Activated naive CD4-positive, alpha-beta T cell treated with anti-CD3 and anti-CD28 coated beads for 36 hours (primary cell): ENCODE measurements at places on chromosomes 1 and 21. TPM values are rescaled to one million over a fixed set of nuclear protein-coding genes. Genes with fewer than 3 reads are reported as not detected.

GRCh38 chr1:156684227-156684782 lies 7.1 kb upstream of the NES start:
- no peaks in the 10 kb centered on the region for H3K36me3 ChIP-seq
- DNase-seq = peak; percentile 64

SLC25A34 gene
- total RNA-seq = 0.74 TPM

DNA sequence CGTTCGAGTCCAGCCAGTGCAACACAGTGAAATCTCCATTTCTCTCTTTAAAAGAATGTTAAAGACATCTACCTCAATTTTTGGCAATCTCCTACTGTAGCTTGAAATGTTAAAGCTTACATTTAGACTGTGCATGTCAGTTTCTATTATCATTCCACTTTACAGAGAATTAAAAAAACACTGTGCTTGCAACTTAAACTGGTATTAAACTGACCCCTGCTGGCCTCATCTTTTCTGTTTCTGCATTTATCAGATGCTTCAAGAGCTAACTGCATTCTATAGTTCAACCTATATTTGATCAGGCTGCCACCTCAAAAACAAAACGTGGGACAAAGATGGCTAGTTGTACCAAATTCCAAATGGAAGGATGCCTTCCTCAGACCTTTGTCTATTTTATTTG lies 226.5 kb downstream of the SMYD3 start:
- H3K27ac ChIP-seq = no peak overlapping the region
- no peak overlapping the region for H3K4me3 ChIP-seq
- H3K36me3 ChIP-seq = peaks cover 7% of the 10 kb centered on the region
- peaks cover 3% of the 10 kb centered on the region for H3K4me1 ChIP-seq

DNA sequence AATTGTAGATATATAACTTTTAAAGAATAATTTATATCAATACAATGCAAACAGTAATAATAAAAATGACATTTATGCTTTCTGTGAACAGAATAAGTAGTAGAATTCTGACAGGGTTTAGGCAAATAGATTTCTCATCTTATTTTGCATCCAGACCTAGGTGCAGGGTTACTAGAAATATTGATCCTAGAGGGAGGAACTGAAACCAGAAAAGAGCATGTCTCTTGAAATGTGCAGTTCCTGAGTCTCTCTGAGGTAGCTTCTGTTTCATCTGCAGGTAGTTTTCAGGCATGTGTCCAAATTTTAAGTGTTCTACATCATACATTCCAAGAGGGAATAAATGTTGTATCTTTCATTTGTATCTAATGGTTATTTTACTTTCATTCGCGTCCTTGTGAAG lies 631.9 kb upstream of the ADGRL4 start:
- no peaks in the 10 kb centered on the region for H3K36me3 ChIP-seq
- no peaks in the 10 kb centered on the region for H3K4me1 ChIP-seq
- H3K27me3 ChIP-seq = no peaks in the 10 kb centered on the region

KRTAP19-2 gene
- not detected for total RNA-seq

FCRL2 gene
- not detected for total RNA-seq

RAD54L gene
- total RNA-seq = 88.0 TPM

GRCh38 chr1:5988596-5989285 lies 3.5 kb downstream of the NPHP4 start:
- H3K4me1 ChIP-seq = peaks cover 8% of the 10 kb centered on the region
- H3K4me3 ChIP-seq = no peak overlapping the region
- DNase-seq = no peak
- no peaks in the 10 kb centered on the region for H3K36me3 ChIP-seq
- H3K27me3 ChIP-seq = no peaks in the 10 kb centered on the region
